ENCODE measurements at places on chromosomes 3 and 15.

DNA sequence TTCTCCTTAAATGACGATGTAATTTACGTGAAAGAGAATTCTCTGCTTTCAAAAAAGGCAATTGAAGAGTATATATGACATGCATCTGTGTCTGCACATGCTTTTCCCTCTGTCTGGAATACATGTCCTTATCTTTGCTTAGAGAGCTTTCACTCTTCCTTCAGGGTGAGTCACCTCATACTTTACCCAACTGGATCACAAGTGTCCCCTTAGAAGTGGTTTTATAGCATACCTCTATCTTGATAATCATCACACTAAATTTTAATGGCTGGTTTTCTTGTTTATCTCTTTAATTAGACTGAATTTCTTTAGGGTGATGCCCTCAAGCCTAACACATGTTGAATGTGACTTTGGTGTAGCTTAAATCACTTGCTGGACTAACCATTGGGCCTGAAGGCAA lies 178.9 kb downstream of the SV2B start:
- no peak for DNase-seq

DNA sequence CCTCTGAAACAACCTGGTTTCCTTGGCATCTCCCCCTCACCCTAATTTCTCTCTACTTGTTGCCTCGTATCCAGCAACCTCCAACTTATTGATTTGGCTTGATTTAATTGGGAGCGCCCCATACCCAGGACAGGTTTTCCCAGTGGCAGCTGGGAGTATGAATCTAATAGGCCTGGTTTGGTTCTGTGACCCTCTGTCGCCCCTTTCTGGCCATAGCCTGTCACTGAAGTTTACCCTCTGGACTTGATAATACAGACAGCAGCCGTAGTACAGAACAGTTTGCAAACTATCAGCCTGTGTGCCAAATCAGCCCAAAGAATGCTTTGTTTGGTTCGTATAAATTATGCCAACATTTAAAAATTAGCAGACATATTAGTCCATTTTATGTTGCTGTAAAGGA lies 525.1 kb upstream of the GOLIM4 start:
- DNase-seq = no peak

DNA sequence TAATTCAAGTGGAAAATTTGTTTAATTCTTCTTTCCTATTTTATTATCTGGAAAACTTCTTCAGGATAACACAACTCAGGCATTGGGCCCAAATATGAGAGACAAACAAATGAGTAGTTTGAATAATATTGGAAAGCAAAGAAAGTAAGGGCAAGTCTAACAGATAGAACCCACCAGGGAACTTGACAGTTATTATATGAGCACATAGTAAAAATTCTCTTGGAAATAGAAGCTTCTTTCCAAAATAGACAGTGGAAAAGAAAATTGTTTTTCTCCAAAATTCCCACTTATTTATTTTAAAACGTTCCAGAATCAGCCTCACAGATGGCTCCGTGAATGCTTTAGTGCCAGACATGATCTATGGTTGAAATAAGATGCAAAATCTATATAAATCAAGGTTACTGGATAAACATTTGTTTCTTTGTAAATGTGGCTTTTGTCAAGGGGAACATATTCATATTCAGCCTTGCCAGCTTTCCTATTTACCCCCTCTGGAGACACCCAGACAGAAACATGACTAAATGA lies 23.9 kb downstream of the LDHAL6B start:
- DNase-seq = no peak

DNA sequence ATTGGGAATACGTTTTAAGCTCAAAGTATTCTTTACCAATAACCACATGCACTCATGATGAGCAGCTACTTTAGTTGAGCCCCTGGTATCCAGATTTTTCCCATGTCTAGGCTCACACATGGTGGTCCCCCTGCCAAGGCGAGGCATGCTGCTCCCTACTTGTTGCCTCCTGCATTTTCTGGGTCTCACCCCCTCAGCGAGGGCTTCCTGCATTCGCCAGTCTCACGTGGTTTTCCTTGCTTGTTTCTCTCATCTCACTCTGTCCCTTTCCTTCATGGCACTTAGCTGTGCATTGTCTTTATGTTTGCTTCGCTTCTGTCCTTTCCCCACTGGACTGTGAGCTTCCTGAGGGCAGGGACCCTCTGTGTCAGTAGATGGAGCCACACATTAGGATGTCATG lies 99.2 kb downstream of the PDZRN3 start:
- DNase-seq = no peak

DNA sequence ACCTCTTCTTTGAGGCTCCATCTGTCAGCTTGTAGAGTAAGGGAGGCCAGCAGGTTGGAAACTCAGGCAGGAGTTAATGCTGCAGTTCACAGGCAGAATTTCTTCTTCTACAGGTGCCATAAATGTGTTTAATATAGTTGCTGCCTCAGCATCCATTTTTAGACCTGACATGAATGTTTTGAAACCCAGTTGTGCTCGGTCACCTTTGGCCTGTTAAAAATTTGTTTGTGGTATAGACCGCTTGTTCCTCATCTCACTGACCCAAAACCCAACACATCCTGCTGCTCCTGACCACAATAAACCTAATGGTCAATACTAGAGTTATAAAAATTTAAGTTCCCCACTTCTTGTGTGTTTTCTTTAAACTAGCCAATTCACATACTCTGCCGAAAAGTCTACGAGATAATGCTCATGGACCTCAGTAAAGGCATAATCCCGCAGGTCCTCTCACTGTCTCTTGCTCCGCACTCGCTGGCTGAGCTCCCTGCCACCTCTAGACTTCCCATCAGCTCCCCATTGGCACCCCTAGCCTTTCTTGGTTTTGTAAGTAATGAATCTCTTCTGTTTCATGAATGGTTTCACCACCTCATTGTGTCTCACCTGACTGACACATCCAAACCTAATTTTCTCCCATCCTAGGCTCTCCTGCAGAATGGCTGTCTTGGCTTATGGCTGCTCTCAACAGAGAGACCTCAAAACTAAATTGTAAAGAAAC lies 138.5 kb upstream of the STRIT1 start:
- no peak for DNase-seq

DNA sequence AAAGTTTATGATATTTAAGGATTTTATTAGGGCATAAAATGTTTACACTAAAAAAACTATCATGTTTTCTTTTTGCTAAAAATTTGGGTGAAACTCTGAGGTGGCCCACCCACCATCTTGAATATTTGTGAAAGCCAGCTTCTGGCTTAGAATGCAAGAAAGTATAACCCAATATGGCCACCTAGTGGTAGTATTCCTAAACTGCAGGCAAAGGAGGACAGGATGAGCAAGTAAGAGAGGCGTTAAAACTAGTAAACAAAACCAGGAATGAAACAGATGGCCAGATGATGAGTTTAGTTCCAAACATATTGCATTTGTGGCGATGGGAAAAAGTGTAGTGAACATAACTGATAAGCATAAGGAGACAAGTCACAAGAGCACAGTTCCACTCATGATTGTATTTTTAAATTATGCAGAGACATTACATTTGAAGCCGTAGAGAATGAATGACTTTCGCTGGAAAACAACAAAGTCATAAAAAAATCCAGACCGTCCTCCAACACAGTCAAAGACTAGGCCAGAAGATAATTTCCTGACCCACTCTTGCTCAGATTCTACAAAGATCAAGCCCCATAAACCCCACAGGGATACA lies 103.3 kb upstream of the PRTG start:
- peak; percentile 2 for DNase-seq

GRCh38 chr15:65328506-65329287 lies 24.2 kb downstream of the RNU5B-1 start:
- DNase-seq = no peak

DNA sequence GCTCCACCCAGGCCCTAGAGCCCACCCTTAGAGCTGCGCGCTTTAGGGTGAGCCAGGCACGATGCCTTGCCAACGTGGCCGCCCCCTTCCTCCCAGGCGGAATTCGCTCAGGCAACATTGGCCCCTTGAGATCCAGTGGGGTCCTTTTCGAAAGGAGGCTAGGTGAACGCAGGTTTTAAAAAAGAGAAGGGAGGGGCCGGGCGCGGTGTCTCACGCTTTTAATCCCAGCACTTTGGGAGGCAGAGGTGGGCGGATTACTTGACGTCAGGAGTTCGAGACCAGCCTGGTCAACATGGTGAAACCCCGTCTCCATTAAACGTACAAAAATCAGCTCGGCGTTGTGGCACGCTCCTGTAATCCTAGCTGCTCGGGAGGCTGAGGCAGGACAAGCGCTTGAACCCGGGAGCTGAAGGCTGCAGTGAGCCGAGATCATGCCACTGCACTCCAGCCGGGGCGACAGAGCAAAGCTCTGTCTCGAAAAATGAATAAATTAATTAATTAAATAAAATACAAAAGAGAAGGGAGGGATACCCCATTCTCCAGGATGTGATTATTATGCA lies 984 bp upstream of the RPP25 start:
- DNase-seq = no peak

- DNase-seq = no peak
Observed at GRCh38 chr15:90859234-90860131, 8.9 kb upstream of the FURIN start.

DNA sequence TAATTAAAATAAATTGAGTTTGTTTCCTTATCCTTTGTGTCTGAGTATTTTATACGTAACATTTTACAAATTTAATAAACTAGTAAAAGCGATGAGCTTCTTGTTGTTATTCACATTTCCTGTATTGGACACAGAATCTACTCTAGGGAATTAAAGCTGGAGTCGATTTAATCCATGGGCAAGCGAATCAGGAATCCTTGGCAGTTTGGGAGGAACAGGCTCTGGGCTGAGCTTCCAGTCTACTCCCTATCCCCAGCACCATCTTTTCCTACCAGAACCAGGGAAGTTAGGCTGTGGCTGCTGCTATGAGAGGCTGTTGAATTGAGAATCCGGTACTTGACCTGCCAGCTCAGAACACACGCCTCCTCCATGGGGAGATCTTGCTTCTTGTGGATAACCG lies 437.3 kb upstream of the TPM1 start:
- DNase-seq = no peak

GRCh38 chr3:138434875-138435772 lies 708 bp downstream of the ESYT3 start:
- DNase-seq = no peak

DNA sequence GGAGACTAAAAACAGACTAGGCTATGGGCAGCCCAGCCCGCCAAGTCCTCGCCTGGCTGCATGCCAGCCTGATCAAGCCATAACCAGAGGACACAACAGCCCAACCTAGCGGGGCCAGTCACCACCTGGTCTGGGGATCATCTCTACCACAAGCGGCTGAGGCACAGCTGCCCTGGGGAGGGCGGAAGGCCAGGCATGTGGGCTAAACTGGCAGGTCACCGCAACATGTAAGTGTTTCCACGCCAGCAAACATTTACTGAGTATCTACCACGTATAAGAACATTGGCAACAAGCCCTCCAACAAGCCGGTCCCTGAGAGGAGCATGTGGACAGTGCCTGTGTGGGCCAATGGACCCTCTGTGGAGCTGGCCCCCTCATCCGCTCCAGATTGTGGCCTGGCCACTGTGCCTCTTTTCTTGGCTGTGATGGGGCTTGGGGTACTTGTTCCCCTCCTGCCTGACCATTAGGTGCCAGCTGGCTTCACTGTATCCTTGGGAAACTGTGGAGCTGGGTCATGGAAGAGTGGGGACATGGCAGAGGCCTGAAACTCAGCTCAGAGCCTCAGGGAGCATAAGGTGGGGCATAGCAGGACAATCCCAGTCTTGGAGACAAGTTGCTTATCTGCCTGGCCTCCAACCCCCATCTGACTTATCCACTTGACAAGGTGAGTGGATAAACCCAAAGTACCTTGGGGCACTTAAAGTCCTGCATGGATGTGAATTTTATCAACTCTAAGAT lies 9.0 kb downstream of the UBXN7 start:
- DNase-seq = no peak

- DNase-seq = no peak
Observed at GRCh38 chr3:58874248-58874741, 175.5 kb downstream of the CFAP20DC start.

Data from effector CD8-positive, alpha-beta T cell (primary cell).